Heart left ventricle (tissue), 16 donors: ENCODE measurements at places on chromosomes 2 and 18.

DNA sequence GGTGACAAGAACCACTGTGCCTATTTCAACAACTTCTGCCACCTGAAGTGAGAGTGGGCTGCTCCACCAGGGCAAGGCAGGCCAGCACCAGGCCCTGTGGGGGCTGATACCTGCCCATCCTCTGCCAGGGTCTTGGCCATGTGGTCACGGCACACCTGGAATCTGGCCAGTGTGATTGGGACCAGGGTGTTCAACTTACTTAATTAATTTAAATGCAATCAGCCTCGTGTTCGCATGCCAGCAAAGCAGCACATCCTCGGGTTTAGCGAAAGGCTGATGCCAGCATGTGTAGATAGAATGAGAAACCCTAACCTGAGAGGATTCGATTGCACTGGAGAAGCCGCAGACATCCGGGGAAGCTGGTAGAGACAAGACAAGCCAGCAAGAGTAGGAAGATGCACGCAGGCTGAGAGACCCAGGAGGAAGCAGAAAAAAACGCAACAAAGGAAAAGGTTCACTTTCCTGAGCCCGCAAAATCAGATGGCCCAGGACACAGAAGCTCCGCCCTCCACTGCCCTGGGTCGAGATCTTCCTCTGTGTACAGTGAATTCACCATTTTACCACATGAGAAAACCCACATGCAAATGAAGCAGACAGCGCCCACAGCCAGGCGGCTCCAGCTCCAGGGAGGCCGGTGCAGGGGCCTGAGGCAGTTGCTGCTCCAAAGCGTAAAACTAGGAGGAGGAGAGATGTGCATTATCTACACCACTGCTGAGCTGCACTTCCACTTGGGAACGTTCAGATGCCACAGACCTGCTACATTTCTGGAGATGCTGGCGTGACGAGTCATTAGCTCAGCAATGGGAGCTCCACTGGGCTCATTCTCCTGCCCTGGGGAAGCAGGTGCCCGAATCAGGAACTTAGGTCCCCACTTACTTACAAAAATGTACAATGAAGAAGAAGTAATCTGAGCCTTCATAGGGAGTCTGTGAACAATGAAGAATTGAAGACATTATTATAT lies 92.1 kb downstream of the TMEM18 start:
- no peaks in the 10 kb centered on the region for H3K36me3 ChIP-seq
- peaks cover 6% of the 10 kb centered on the region for H3K27me3 ChIP-seq
- no peak overlapping the region for H3K27ac ChIP-seq
- no peaks in the 10 kb centered on the region for H3K4me1 ChIP-seq
- no peak overlapping the region for H3K4me3 ChIP-seq

DNA sequence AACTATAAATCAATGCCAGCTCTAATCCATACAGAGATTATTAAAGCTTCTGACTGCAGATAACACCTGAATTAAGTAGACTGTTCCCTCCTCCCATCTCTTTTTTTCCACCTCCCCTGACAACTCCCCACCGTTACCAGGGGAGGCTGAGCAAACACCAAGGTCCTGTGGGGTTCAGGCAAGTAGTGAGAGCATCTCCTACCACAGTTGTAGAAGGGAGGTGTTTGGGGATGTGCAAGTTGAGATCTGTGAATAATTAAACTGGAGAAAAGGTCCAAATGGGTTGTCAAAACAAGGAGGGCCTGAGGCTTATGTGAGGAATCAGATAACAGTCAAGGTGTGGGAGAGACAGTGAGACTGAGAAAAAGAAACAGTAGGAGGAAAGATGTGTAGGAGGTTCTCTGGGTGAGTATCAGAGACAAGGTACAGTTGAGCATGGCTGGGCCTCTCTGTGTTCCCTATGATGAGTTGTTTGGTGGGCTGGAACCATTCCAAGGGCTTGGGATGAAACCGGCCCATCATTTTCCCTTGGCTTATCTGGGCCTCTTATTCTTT lies 194.6 kb downstream of the CYRIA start:
- H3K4me3 ChIP-seq = no peak overlapping the region
- no peaks in the 10 kb centered on the region for H3K27me3 ChIP-seq
- DNase-seq = no peak
- no peaks in the 10 kb centered on the region for H3K4me1 ChIP-seq
- no peak overlapping the region for H3K27ac ChIP-seq
- H3K36me3 ChIP-seq = no peaks in the 10 kb centered on the region

DNA sequence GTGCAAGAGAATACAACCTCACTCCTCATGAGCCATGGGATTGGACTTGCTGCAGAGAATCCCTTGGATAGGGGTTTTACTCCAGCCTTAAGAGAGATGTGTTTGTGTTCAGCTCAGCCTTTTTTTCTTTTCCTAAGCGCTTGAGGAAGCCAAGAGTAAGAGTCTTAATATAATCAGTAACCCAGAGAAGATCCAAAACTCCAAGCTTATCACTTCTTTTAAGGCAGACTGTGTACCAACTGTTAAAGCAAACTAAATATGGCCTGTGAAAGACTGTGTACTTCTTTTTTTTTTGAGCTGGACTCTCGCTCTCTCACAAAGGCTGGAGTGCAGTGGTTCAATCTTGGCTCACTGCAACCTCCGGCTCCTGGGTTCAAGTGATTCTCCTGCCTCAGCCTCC lies 30.4 kb downstream of the MSGN1 start:
- H3K36me3 ChIP-seq = no peaks in the 10 kb centered on the region
- H3K27ac ChIP-seq = no peak overlapping the region
- no peak for DNase-seq

GRCh38 chr2:112839407-112840067 lies 3.0 kb upstream of the IL1B start:
- no peaks in the 10 kb centered on the region for H3K36me3 ChIP-seq
- no peaks in the 10 kb centered on the region for H3K27me3 ChIP-seq
- H3K27ac ChIP-seq = no peak overlapping the region

DNA sequence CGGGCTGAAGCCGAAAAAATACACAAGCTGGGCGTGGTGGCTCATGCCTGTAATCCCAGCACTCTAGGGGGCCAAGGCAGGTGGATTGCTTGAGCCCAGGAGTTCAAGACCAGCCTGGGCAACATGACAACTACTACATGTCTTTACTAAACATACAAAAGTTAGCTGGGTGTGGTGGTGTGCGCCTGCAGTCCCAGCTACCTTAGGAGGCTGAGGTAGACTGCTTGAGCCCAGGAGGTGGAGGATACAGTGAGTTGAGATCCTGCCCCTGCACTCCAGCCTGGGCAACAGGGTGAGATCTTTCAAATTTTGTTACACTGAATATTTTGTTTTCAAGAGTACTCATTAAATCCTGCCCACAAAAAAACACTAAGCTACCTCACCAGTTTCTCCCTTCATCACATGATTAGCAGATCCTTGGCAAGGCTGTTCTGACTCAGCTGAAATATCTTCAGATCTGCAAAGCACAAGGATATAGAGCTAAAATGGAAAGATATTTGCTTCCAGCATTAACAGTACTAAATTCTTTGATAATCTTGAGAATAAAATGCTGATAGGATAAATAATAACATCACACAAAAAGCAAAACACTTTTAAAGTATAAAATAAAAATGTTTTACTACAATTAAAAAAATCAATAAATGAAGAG lies 28.2 kb upstream of the MCM6 start:
- DNase-seq = no peak
- no peak overlapping the region for H3K27ac ChIP-seq
- H3K36me3 ChIP-seq = peaks cover 80% of the 10 kb centered on the region
- H3K4me1 ChIP-seq = no peaks in the 10 kb centered on the region
- no peaks in the 10 kb centered on the region for H3K27me3 ChIP-seq
